ENCODE measurements at places on chromosomes 1 and 21.

DNA sequence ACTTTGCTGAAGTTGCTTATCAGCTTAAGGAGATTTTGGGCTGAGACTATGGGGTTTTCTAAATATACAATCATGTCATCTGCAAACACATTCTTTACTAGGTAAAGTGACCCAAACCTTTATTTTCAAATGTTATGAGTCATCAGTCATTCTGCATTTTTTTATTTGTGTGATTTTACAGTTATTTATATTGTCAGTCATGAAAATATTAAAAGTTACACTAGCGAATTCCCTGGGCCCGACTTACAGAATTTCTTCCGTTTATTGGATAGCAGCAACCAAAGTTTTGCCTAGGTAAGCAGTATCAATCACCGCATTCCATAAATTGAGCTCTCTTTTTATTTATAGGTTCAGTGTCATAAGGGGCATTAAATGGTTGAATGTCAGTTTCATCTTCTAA is 13.8 kb downstream of the OR2M5 start:
- no peak for DNase-seq

GRCh38 chr21:44006656-44007055 is 5.5 kb upstream of the TRAPPC10 start:
- DNase-seq: no peak

DNA sequence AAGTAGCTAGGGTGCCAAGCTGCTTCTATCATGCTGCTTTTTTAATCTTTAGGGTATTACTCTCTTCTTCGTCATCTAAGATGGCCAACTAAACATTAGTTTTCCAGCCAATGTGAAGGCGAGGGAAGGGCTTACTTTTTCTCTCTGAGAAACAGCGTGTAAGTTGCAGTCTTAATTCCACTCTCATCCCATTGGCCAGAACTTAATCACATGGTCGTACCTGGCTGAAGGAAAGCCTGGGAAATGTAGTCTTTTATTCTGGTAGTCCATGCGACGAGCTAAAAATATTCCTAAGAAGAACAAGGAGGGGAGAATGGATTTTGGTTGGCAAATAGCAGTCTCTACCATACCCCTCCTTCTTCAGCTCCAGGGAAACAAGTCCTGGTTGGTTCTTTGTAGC is 21.5 kb downstream of the DNAJC6 start:
- DNase-seq: no peak

GRCh38 chr1:33140153-33141149 is 41.4 kb downstream of the TRIM62 start:
- no peak for DNase-seq

- no peak for DNase-seq
These were observed 260.1 kb upstream of the NFIA start for GRCh38 chr1:60822252-60822651.

DNA sequence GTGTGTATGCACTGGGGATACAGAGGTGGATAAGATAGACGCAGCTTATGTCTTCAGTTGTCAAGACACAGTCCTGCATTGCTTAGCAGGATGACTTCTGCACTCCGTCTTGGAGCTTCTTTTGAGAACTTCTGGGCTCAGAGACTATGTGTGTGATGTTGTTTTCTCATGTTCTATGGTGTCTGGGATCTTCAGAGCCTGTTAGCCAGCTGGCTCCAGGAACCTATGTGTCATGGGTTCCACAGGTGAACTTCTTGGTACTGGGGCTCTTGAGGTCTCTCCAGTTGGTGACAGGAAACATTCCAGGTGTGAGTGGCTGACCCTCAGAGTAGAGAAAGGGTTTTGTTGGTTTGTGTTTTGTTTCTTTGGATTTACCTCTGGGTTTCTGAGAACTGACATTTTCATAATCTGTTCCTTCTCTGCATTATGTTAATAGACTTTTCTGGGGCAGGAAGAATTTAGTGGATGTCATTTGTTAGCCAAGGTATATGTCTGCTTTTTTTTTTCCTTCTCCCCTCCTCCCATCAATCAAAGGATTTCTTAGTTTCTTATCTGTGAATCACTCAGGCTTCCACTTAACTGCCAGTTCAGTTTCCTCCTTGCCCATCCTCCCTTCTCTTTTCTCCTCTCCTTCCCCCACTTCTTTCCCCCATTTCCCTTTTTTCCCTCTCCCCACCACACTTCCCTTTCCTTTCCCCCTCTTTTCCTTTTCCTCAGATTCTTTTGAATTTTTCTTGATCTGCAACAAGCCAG is 18.1 kb downstream of the FGGY start:
- no peak for DNase-seq

- no peak for DNase-seq
These were observed 16.9 kb upstream of the RGS16 start for GRCh38 chr1:182620924-182621585.
